Chondrocyte (in vitro differentiated cells): ENCODE measurements at places on chromosomes 7 and 10. TPM values are rescaled to one million over a fixed set of nuclear protein-coding genes. Genes with fewer than 3 reads are reported as not detected.

The ZNF22 gene
- total RNA-seq: 15.5 to 21.6 TPM (median 19.8 TPM) in 3 replicates

- no peaks in the 10 kb centered on the region for H3K36me3 ChIP-seq
- H3K27ac ChIP-seq: no peak overlapping the region
- H3K27me3 ChIP-seq: no peaks in the 10 kb centered on the region
- no peak overlapping the region for H3K4me3 ChIP-seq
These were observed 45.5 kb upstream of the RHOBTB1 start for GRCh38 chr10:60989400-60989876.

DNA sequence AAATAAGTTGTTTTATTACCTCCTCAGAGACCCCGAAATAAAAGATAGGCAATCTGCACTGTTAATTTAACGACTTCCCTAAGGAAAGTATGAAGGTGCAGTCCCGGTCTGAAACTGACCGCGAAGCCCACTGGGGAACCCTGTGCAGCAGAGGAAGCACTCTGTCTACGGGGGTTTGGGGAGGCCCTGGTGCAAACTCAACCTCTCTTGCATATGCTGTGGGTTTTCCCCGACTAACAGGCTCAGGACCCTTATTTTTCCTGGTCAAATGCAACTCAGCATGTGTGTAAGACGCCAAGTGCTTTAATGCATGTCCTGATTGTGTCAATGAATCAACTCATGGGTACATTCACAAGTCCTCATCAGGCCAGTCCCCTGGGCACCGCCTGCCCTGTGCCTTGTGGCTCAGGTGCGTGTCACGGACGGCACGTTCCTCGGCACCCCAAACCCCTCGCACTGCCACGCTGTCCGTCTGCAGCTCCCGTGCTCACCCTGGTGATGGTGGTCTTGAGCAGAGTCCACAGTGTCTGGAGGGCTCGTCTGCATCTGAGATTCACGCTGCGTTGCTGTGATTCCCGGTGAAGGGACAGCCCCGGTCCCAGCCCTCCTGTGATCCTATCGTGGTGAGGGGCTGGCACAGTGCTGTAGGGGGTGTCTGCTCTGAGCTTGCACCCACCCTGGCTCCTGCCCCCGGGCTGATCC is 33.8 kb downstream of the JAKMIP3 start:
- peaks cover 6% of the 10 kb centered on the region for H3K4me1 ChIP-seq
- no peak overlapping the region for H3K27ac ChIP-seq
- DNase-seq: no peak
- no peaks in the 10 kb centered on the region for H3K36me3 ChIP-seq

GRCh38 chr10:3889961-3890522 is 105.0 kb upstream of the KLF6 start:
- H3K36me3 ChIP-seq: no peaks in the 10 kb centered on the region
- H3K4me1 ChIP-seq: peaks cover 87% of the 10 kb centered on the region
- no peaks in the 10 kb centered on the region for H3K27me3 ChIP-seq
- H3K27ac ChIP-seq: peak overlapping the region; percentile 92

- peaks cover 10% of the 10 kb centered on the region for H3K27me3 ChIP-seq
- no peak for DNase-seq
- H3K4me1 ChIP-seq: peaks cover 8% of the 10 kb centered on the region
- no peak overlapping the region for H3K4me3 ChIP-seq
- H3K36me3 ChIP-seq: no peaks in the 10 kb centered on the region
- H3K27ac ChIP-seq: no peak overlapping the region
These were observed 40.6 kb upstream of the AOAH start for GRCh38 chr7:36764929-36765328.
